ENCODE measurements at places on chromosomes 16 and 17.

GRCh38 chr16:84373907-84374489 lies 5.7 kb downstream of the ATP2C2 start:
- no peak for DNase-seq

DNA sequence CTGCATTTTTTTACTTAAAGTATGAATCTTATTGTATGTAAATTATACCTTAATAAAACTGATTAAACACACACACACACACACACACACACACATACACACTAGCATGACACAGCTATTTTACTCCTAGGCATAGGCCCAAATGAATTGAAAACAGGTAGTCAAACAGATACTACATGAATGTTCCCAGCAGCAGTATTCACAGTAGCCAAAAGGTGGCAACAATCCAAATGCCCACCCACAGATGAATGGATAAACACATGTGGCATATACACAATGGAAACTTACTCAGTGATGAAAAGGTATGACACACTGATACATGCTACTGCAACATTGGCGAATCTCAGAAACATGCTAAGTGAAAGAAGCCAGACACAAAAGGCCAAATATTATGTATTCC lies 223.5 kb downstream of the CYB561 start:
- no peak for DNase-seq

GRCh38 chr16:84183911-84184591 lies 2.8 kb downstream of the TAF1C start:
- DNase-seq: no peak

DNA sequence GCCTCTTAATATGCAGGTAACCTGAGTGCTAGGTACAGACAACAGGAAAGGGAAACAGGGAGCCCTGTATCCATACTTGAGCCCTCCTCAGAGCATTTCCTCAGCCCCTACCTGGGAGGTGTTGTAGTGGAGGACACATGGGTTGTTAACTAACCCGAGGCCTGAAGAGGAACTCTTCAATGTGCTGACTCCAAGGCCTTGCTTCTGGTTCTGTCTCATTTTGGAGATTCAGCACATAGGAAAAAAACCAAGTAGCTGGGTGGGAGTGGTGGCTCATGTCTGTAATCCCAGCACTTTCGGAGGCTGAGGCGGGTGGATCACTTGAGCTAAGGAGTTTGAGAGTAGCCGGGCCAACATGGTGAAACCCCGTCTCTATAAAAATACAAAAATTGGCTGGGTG lies 24.8 kb downstream of the SNX11 start:
- DNase-seq: no peak

DNA sequence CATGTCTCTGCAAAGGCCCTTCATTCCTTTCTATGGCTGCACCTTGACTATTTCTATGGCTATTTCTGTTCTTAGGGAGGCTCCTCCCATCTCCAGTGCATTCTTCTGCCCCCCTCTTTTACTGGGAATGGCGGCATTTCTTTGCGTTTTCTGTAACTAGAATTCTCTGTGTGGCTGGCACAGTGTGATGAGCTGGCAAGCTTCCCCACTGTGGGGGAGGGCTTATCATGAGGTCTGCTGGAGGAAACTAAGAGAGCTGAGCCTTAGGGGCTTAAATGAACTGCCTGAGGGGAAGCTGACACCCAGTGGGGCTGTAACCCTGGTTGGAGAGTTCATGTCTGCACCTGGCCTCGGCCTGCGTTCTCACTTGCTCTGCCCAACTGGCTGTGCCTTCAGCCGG lies 1.5 kb upstream of the CARD14 start:
- no peak for DNase-seq

DNA sequence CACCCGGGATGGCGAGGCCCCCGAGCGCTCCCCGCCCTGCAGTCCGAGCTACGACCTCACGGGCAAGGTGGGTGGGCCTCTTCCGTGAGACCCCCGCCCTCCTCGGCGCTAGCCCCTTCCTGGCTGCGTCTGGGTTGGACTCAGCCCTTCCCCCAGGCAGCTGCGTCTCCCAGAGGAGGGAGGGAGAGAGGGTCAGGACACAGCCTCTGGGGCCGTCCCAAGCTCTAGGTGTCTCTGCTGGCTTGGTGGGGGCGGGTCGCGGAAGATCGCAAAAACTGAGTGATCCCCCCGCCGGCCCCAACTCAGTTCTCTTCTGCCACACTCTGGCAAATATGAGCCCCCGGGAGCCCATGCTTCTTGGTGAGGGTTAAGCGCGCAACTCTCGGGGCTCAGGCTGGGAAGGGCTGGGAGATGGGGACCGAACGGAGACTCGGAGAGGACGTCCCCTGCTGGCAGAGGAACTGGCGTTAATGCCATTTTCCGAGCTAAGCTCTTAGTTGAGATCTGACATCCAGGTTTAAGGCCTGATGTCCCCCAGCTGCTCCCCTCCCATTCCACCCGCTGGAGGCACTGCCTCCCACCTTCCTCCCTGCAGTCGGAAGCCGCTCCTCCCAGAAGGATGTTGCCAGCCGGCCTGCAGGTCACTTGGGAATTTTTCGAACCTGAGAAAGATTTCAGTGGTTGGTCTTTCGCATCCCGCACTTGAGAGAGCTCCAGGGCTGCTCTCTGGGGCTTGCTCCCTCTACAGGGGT lies 419 bp downstream of the RAB37 start:
- no peak for DNase-seq

- DNase-seq: no peak
Measured at GRCh38 chr16:47722046-47722445, 260.9 kb downstream of the PHKB start.

GRCh38 chr17:57468932-57469775 lies 212.8 kb downstream of the MSI2 start:
- no peak for DNase-seq

GRCh38 chr17:30299000-30299399 lies 7.3 kb upstream of the BLMH start:
- DNase-seq: no peak

GRCh38 chr17:38885044-38885727 lies 15.3 kb downstream of the LASP1 start:
- DNase-seq: no peak

GRCh38 chr17:6421700-6422604 lies 13.0 kb downstream of the AIPL1 start:
- peak; percentile 65 for DNase-seq

GRCh38 chr17:19415311-19415710 lies 4.3 kb downstream of the RNF112 start:
- DNase-seq: no peak
